H4 (cell line): ENCODE measurements at places on chromosomes 2 and 18. TPM values are rescaled to one million over a fixed set of nuclear protein-coding genes. Genes with fewer than 3 reads are reported as not detected.

DNA sequence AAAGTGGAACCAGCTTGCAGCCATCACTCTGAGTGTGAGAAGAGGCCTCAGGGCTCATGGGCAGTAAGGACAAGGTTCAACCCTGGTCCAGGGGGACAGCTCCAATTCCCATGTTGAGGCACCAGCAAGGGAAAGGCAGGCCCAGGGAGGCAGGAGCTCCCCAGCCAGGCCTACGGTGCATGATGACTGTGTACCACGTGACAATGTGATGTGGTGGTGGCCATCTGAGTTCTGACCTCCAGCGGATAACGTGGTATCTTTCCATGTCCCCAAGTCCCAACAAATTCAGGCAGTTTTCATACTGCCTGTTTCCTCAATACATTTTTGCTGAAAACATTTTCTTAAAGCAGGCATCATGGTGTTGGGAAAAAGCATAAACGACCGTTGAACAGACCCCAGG lies 36.1 kb upstream of the COL6A3 start:
- no peak for DNase-seq

The ME2 gene
- 42.6 and 46.2 TPM in 2 replicates for total RNA-seq

DNA sequence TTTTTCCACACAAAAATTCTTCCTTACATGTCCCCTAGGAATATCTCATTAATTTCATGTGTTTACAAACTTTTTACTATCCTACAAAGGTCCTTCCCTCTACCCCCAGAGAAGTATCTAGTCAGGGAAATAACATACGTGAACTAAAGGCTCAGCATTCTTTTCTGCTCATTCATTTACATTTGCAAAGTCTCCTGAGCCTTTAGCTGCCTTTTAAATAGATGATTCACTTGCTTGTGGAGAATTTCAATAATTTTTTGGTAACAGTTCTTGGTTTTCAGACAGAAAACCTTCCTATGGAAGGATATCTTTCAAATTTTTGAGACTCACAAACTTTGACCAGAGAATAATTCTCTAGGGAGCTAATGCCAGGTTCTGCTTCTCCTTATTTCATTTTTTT lies 81.5 kb upstream of the RMDN2 start:
- no peak for DNase-seq

DNA sequence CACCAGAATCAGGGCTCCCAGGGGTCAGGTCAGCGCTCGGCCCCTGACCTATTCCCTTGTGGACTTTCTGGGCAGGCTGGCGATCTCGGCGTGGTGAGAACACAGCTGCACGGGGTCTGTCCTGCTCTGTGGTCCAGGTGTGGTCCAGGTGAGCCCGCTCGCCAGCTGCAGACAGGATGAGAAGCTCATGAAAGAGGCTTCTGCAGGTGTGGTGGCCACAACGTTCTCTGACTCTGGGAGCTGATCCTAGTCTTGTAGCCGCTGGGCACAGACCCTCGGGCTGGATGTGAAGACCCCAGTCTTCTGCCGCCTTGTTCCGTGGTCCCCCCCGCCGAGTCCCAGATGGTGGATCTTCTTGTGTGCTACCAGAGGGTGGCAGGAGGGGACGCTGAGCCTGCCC lies 129.7 kb downstream of the RTP5 start:
- no peak for DNase-seq

The SP100 gene
- 45.0 and 63.1 TPM in 2 replicates for total RNA-seq

The LRRTM4 gene
- 0.90 and 1.1 TPM in 2 replicates for total RNA-seq

DNA sequence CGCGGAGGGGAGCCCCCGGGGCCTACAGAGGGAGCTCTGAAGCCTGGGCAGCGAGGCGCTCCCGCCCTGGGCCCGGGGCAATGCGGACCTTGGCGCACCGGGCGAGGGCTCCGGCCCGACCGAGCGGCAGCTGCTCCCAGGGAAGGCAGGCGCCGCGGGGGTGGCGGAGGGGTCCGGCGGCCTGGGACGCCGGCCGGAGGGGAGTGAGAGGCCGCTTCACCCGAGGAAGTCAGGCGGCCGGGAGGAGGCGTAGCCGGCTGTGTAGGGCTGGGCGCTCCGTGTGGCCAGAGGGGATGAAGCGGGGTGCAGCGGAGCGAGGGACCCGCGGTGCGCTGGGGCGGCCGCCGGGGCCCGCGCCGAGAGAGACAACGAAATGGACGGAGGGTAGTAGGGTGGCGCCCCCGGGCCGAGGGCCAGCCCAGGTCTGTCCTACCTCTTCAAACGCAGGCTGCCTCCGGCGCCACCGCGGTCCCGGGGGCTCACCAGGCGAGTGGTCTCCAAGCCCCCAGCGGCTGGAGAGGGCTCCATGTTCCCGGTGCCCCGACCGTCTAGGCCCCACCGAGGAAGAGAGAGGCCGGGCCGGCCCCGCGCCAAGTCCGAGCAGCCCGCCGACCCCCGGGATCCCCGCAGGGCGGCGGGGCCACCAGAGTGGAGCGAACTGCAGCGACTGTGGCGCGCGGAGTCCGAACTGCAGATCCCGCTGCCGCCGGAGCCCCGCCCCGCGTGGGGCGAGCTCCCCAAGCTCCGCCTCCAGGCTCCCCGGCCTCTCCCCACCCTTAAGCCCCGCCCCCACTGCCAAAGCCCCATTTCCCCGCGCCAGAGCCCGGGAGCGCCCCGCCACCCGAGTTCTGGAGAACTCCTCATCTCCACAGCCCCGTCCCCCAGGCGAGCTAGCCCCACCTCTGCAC lies at the start of gene SLC30A3:
Gene SLC30A3 (minus strand): TSS at position 669 of the 908 bp plus-strand sequence. CDS start 141 bp downstream, at position 528.
- no peak for DNase-seq

GRCh38 chr2:222711315-222711940 lies 40.0 kb downstream of the MOGAT1 start:
- no peak for DNase-seq

DNA sequence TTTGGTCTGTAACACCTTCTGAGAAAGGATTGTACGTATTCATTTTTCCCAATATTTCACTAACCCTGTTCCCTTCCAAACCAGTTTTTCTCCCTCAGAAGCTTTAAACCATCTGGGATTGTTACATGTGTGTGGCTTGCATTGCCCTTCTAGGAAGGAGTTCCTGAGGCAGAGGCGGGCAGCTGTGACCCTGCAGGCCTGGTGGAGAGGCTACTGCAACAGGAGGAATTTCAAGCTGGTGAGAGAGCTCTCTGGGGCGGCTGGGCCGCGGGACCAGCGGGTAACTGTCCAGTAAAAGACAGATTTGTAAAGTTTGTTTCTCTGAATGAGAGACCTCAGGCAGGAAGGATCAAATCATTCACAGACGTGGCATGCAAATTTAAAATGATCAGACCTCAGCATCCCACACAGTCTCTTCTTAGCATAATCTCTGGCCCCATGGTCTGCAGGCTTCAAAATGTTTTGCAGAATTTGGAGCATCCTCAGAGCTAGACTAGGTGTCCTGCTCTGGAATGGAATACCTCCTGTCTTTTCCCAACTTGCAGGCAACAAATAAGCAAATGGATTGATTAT lies 40.2 kb upstream of the GPR17 start:
- DNase-seq, result no peak

- DNase-seq, result no peak
Measured at GRCh38 chr2:71681626-71682025, 228.3 kb downstream of the DYSF start.

DNA sequence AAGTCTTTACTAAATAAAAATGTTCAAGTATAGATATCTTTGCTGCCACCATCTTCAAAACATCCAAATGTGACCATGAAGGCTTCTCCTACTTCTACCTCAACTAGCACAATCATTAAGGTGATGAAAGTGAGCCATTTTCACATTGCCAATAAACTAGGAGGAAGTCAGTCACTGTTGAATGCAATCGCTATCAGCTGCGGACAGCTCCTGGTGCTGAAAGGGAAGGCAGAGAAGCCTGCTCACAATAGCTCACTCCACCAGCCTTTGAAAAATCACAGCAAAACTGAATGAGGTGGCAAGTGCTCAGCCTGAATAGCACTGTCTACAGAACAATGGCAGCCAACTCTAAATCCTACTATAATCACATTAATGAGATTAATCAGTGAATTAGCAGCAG lies 2.2 kb downstream of the MYT1L start:
- no peak for DNase-seq

GRCh38 chr2:107542314-107542740 lies 284.4 kb upstream of the RGPD4 start:
- no peak for DNase-seq

- DNase-seq, result no peak
Measured at GRCh38 chr2:236051806-236052205, 116.4 kb downstream of the GBX2 start.

The GPATCH11 gene
- total RNA-seq, result 3.3 and 3.4 TPM in 2 replicates

- no peak for DNase-seq
Measured at GRCh38 chr2:43444989-43445645, 150.7 kb downstream of the THADA start.

The HRH4 gene
- total RNA-seq, result 0.17 TPM in 1 of 2 replicates, not detected in the other

DNA sequence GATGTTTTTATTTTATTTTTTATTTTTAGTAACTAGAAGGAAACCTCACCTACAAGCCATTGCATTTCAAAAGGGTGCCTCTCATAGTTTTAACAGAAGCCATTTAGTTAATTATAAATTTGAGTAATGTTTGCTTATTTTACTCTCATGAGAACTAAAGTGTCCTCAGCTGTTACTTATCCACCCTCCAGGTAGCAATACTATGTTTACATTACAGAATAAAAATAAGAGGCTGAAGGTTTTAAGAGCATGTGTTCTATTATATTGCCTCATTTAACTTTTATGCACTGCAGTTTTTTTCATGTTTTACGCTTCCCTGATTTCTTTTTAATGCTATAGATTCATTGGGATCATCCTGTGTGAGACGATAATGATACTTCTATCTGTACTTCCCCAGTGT lies 235.5 kb downstream of the THSD7B start:
- DNase-seq, result no peak

DNA sequence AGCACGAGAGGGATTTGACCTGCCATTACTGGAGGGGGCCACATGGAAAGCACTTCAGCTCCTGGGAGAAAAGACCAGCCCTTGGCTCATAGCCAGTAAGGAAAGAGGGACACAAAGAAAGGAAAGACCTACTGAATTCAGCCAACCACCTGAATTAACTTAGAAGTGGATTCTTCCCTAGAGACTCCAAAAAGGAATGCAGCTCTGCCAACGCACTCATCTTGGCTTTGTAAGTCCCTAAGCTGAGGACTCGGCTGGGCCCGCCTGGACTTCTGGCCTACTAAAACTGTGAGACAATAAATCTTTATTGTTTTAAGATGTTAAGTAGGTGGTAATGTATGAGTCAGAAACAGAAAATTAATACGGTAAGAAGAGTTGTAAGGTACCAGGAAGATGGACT lies 11.5 kb downstream of the ATF2 start:
- no peak for DNase-seq

GRCh38 chr2:42167458-42167857 lies 1.7 kb upstream of the EML4 start:
- no peak for DNase-seq

The AQP12A gene
- not detected in 2 replicates for total RNA-seq

DNA sequence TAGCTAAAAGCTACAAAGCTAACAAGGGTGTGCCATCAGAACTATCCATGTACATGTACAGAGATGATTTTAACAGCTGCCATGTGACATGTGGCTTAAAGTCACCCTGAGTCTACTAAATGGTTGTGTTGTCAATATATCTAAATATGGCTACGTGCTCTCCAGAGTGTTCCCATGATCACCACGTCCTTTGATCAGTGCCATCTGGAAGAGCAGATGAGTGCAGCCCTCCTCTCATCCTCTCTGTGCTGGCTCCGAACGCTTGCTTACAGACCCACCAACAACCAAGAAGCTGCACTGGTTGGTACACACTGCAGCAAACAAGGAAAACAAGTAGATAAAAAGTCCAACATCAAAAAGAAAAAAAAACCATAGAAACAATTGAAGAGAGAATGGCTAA lies 88.6 kb upstream of the NARS1 start:
- DNase-seq, result no peak

The SMAD2 gene
- 102 and 113 TPM in 2 replicates for total RNA-seq

The EFEMP1 gene
- total RNA-seq, result 0.51 and 2.0 TPM in 2 replicates

DNA sequence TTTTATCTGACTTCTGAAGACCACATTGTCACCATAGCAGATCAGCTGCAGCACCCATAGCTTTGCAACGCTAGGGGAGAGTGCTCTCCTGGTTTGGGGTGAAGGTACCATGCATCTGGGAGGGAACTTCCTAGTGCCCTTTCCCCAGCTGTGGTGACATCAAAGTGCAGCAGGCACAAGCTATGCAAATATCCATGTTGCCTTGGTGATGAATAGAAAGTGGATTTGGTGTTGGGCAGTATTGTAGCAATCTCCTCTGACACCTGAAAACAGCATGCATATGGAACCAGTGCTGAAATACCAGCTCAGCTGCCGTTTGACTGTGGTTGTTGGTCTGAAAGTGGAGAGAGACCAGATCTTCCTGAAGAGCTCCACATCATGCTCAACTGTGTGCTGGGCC lies 37.1 kb downstream of the BCL2L11 start:
- DNase-seq, result no peak

- DNase-seq, result peak; percentile 57
Measured at GRCh38 chr2:121076885-121077549, 208.0 kb downstream of the TFCP2L1 start.

The CNTNAP5 gene
- not detected in 2 replicates for total RNA-seq

- no peak for DNase-seq
Measured at GRCh38 chr18:73288813-73289212, 421.0 kb upstream of the NETO1 start.

DNA sequence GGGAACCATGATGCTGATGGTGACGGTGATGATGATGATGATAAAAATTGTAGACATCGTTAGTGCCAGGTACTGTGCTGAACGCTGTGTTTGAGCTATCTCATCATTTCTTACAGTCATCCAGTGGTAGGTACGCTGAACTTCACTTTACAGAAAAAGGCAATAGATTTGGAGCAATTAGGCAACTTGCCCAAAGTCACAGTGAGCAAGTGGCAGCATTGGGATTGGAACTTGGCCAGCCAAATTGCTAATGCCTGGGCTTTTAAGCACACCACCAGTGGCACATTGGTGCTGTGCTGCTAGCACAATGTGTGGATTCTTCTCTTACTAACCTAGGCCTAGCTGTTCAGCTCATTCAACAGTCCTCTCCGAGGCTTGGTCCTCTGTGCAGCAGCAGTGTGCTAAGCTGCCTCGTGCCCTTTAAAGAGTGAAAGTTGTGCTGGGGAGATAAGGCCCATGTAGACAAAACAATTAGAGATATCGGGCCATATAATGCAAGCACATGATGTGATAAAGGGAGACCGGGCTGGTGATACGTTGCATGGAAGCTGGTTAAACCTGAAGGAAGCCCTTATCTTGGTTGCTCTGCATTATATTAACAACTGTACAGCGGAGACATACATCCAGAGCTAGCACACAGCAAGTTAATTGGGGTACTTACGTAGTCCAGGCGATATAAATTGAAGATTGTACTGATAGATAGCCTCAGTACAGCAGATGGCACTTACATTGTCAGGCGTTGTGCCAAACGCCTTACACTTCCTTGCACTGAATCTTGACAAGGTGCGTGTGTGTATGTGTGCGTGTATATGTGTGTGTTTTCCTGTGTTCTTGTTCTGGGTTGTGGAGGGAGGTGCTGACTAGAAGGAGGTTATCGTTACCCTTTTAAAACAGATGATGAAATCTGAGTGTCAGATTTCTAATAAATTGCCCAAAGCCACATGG lies 28.4 kb downstream of the HK2 start:
- no peak for DNase-seq

The TDRD15 gene
- 0.15 TPM in 1 of 2 replicates, not detected in the other for total RNA-seq

The MYO5B gene
- total RNA-seq, result 10.9 and 12.4 TPM in 2 replicates

The NEMP2 gene
- total RNA-seq, result 14.6 and 16.5 TPM in 2 replicates
